Amniotic epithelial cell (primary cell): ENCODE measurements at places on chromosomes 5 and 9.

- peak; percentile 43 for DNase-seq
Measured at GRCh38 chr5:166499447-166500240, 1791.8 kb upstream of the WWC1 start.

DNA sequence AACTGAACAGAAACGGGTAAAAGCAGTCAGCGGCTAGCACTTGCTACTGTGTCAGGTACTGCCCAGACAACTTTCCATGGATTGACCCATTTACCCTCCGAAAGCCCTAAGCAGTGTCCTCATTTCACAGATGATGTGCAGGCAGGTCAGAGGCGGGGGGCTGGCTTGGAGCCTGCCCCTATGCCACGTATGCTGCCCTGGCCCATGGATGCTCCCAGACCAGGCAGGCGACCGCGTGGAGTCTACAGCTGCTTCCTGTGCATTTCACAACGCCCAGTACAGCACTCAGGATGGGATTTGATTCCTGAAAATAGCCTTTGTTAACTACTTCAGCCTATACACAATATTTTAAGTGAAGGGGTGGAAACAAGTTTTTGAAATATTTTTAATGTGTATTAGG lies 202.9 kb downstream of the NXNL2 start:
- peak; percentile 22 for DNase-seq

- DNase-seq = no peak
Measured at GRCh38 chr5:171635561-171636245, 149.9 kb upstream of the SMIM23 start.

DNA sequence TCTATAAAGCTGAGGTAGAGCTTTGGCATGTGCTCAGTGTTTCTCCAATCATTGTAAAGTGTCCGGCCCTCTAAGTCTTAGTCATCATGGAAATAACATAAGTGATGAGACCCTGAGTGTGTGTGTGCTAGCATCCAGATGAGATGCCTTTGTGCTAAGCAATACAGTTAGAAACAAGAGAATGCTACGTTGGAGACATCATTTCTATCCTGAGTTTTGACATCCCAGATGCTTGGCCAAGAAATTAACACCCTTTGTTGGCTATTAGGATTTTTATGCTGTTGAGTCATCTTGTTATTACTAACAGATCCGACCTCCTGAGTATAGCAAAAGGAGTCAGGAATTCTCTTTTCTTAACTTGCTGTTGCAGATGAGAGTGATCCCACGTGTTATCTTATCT lies 508.0 kb downstream of the GADD45G start:
- peak; percentile 41 for DNase-seq

DNA sequence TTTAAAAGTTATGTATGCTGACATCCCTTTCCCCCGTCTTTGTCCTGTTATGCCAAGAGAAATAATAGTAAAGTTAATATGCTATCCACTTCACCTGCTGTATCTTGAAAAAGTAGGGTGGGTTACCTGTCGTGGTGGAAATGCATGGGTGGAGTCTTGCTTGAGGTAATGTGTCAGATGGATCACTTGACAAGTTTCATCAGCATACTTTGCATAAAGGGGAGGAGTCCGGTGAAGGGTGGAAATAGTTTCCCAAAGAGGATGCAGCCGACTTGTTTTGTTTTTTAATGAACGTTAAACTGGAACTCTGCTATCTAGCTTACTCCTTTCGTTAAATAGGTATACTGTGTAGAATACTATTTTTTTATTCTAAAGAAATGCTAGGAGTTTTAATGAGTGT lies 9.0 kb upstream of the DMRT3 start:
- DNase-seq = no peak

- DNase-seq = no peak
Measured at GRCh38 chr9:2767800-2768677, 50.7 kb downstream of the KCNV2 start.

DNA sequence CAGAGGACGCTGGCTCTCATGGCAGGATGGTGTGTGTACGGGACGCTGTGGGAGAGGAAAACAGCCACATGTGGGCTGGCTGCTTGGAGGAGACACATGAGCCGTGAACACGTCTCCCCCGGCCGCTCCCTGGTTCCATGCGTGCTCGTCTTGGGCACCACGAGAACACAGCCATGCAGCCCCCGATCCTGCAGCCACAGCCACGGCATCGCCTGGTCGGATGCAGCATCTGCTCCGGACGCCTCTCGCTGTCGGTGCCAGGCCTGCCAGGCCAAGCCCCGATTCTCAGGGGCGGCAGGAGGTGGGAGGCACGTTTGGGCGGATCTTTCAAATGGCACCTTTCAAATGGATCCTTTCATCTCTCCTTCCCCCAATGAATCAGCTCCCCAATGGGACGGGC lies 3.2 kb downstream of the LCN10 start:
- DNase-seq = no peak

DNA sequence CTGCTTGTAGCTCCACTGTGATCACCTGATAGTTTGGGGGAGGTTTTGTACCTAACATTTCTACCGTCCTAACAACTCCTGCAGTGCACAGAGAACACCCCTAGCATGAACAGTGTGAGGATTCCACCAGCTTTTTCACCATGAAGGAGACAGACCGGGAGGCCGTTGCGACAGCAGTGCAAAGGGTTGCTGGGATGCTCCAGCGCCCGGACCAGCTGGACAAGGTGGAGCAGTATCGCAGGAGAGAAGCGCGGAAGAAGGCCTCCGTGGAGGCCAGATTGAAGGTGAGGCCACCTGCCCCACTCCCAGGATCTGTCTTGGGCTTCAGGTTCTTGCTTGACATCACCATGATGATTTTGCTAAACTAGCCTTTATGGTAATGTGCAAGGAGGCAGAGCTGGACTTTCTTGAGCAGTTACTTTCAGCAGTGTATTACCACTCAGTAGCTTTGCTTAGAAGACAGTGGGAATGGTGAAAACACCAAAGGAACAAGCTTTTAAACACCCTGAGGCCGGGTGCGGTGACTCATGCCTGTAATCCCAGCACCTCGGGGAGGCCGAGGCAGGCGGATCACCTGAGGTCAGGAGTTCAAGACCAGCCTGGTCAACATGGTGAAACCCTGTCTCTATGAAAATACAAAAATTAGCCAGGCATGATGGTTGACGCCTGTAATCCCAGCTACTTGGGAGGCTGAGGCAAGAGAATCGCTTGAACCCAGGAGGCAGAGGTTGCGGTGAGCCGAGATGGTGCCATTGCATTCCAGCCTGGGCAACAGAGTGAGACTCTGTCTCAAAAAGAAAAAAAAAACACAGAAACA lies 3.3 kb downstream of the EXOC3 start:
- DNase-seq = peak; percentile 13

GRCh38 chr5:39014561-39014960 lies 59.6 kb downstream of the RICTOR start:
- DNase-seq = peak; percentile 89

DNA sequence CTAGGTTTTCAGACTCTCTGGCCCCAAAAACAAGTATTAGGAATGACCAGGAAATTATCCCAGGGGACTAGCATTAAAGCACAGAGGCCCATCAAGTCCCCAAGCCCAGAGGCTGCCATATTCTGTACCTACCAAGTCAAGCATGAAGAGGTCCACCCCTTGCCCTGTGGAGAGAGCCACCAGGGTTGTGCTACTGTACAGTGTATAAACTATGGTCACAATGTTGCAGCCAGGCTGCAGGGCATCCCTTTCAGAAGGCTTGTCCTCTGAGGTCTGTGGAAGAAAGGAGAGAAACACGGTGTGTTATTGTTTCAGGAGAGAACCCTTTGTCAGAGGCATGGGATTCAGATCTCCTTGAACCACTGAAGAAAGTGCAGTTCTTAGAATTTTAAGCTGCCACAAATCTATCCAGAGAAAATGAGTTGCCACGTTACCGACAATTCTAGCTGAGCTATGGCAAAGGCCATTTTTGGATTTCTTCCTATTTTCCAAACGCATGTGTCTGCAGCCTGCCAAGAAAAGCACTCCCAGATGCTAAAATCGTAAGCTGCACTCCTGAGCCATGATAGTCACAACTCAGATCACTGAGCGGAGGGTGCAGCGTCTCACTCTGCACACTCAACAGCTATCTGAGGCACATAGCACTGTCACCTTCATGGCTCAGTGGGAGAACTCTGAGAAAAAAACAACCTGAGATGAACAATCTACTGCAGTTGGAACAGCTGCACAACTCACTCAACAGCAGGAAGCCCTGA lies 45.5 kb upstream of the SPATA31E1 start:
- DNase-seq = no peak

DNA sequence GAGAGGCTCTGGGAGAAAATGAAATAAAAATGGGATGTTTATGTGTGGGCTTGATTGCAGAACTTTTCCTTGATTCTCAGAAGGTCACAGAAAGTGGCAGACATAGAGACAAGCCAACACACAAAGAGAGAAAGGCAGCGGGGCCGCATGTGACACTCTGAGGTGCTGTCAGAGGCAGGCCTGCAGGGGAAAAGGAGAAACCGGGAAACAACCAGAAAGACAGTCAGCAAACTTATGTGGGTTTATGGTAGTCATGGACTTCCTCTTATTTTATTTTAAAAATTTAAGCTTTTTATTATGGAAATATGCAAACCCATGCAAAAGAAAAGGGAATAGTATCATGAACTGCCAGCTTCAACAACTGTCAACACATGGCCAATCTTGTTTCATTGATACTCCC lies 16.3 kb upstream of the IGFBPL1 start:
- no peak for DNase-seq

- DNase-seq = peak; percentile 72
Measured at GRCh38 chr5:179266291-179267070, 78.8 kb downstream of the ADAMTS2 start.

- no peak for DNase-seq
Measured at GRCh38 chr5:44574678-44575077, 185.5 kb upstream of the FGF10 start.

DNA sequence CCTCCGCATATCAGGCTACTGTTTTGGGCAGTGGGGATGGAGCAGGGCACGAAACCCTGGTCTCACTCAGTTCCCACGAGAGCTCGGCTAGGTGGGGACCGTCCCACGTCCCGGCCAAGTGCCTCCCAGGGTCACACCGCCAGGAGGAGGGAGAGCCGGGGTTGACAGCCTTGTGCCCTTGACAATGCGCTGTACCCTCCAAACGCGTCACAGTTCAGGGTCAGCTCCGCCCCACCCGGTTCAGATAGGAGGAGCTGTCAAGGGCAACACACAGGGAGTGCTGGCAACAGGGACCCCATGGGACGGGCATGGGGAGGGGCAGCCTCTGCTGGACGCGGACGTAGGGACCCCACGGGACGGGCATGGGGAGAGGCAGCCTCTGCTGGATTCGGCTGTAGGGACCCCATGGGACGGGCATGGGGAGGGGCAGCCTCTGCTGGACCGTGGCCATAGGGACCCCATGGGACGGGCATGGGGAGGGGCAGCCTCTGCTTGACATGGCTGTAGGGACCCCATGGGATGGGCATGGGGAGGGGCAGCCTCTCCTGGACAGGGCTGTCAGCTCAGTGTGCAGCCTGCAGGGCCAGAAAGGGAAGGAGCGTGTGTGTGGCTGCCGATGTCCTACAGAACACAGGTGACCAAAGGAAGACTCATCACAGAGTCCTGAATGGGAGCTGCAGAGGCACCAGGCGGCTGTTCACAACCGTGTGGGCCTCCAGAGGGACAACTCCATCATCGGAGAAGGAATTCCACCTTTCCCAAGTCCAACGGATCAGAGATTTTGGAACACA lies 29.4 kb downstream of the PNPLA7 start:
- DNase-seq = no peak

DNA sequence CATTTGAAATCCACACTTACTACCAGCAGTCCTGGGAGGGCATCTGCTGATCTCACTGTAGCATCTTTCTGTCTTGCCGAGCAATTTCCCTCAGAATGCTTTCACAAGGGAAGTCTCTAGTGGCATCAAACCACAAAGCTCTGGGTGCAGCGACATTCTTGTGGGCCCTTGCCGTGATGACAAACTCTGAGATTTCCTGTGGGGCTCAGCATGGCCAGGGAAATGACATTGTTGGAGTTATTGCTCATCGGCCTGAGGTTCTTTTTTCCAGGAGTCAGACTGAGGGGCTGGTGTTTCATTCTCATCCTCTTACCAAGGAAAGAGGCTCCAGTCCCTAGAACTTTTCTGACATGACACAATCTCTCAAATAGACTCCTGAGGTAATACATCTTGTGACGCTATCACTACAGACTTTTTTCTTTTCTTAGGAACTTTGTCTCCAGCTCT lies 51.4 kb downstream of the PFDN1 start:
- DNase-seq = peak; percentile 69

DNA sequence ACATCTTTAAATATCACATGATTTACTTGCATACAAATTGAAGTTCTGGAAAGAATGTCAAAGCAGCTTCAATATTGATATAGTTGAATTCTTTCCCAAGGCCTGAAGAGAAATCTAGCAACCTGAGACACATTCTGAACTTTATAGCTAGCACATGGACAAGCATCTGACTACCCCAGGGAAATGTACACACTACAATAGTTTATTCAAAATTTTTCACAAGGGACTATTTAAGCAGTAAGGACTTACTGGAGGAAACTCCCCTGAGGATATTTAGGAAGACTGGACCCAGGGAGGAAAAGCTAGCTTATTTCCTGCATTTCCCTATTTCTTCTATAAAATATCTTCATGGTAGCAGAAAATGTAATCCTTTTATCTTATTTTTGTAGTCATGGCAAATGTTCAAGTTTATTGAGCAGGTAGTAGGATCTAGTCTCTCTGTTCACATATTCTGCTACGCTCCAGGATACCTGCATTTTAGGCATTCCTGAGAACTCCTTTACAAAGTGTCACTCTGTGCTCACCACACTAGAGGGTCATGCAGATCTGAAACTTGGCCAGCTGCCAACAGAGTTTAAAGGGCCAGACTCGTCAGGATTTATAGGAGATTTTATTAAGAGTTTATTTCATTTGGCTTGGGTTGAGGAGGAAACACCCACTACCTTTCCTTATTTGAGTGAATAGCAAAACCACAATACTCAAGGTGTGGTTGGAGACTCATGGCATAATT lies 348.4 kb upstream of the FTMT start:
- DNase-seq = peak; percentile 5

DNA sequence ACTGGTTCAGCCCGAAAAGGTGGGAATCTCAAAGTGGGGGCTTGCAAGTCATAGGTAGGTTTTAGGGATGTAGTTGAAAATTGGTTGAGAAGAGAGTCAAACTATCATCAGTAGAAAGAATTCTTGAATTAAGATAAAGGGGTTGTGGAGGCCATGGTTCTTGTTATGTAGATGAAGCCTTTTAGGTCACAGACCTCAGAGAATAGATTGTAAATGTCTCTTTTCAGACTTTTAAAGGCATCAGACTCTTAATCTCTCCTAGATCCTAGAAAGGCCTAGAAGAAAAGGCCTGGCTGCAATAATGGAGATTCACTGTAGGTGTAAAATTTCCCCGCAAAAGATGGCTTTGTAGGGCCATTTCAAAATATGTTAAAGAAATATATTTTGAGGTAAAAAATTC lies 96.4 kb downstream of the PSAT1 start:
- DNase-seq = no peak

GRCh38 chr9:128180001-128180400 lies 11.4 kb downstream of the CIZ1 start:
- no peak for DNase-seq

- peak; percentile 15 for DNase-seq
Measured at GRCh38 chr9:21322911-21323461, 12.2 kb downstream of the KLHL9 start.

- DNase-seq = no peak
Measured at GRCh38 chr9:129933185-129934040, 98.2 kb downstream of the USP20 start.

- no peak for DNase-seq
Measured at GRCh38 chr9:137006116-137007003, 10.0 kb upstream of the CLIC3 start.
